Stimulated activated CD8-positive, alpha-beta memory T cell treated with anti-CD3 and anti-CD28 coated beads, Interleukin-15, amount 100 ng/mL, for 1 hour (primary cell): ENCODE measurements at places on chromosomes 2 and 18.

DNA sequence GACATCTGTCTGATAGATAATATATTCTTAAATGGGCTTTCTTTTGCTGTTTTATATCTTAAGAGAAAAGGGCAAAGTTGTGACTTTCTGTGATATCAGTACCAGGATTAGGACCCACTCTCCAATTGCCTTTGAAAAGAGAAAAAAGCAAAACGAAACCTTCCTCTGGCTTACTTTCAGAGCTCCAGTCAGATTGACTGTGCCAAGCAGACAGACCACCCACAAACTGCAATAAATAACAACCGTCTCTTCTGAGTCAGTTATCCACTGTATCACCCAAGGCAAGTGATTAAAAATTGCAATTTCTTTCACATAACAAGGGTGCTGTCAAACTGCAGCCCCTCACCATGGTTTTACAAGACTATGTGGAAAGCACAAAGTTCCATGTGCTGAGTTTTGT, 230.5 kb upstream of the SETBP1 start:
- DNase-seq = no peak

DNA sequence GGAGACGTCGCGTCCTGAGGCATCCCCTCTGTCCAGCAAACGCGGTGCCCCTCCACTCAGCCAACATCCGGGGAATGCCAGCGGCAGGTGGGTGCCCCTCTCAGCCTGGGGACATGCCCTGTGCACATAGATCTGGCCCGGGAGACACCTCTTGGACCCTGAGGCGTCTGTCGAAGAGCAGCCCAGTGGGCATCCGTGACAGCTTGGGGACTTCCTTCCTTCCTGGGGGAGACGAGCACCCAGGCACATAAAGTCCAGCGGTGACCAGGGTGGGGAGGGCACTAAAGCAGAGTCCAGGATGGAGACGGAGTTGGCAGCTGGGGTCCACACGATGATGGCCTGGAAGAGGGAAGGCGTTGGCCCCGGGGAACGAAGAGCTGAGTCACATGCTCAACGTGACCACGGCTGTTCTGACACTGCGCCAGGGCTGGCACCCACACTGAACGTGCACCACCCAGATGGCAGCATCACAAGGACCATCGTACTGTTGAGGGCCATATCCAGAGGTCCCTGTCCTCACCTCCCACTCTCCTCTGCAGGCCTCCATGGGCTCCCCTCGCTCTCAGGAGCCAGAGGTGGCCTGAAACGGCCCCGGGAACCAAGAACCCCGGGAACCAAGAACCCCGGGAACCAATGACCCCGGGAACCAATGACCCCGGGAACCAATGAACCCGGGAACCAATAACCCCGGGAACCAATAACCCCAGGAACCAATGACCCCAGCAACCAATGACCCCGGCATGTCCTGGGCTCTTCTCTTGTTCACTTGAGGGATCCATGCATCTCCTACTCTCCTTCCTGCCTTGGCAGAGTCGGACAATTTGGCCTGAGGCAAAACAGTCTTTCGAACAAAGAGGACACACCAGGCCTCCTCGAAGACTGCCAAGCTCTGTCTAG, 22.6 kb downstream of the HDAC4 start:
- DNase-seq = no peak

DNA sequence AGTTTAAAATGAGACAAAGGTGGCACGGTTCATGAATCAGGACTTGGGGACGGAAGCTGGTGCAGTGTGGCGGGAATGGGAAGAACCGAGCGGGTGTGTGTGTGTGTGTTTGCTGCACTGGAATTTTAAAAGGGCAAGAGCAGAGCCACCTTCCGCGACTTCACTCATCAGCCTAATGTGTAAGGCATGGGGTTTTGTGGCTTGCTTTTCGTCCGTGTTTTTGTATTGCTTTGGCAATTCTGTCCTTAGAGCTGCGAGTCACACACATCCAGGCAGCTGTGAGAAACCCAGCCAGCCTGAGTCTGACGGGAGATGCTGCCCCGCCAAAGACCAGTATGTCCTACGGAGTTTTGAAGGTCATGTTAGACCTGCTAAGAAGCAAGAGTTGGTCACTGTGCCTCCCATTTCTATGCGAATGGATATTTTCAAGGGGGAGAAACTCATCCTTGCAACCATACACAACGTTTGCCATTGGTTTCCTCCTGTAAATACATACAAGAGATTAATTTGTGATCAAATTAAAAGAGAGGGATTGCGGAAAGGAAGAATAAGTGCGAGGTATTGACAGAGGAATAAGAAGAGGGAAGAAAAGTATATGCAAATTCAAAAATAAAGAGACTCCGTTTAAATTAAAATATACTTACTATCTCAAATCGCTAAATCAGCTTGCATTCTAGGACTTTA, 665 bp upstream of the CACNB4 start:
- DNase-seq = no peak

DNA sequence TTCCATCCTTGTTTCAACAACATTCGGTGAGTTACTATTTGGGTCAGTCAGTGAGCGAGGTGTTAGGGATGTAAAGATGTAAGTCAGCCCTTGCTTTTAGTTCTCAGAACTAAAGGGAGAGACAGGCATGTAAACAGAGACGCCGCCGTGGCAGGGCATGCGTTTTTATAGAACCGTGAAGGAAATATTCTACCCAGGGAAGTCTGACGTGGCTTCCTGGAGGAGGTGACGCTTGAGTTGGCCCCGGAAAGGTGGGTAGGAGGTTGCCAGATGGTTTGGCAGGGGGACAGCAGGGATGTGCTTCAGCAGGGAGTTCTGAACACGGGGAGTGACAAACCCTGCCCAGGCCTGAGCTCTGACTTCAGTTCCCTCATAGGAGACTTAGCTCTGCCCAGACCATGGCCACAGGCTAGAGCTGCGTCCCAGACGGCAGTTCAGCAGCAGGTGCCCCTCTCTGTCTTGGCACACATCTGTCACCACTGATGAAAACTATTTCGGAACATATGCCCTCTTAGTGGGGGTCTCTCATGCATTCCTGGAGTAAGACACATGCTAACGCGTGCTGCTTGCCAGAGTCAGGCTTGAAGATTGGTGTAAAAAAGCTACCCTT, 23.4 kb upstream of the RPL31 start:
- no peak for DNase-seq

- no peak for DNase-seq
These were observed 36.4 kb upstream of the GLI2 start for GRCh38 chr2:120699292-120699691.

DNA sequence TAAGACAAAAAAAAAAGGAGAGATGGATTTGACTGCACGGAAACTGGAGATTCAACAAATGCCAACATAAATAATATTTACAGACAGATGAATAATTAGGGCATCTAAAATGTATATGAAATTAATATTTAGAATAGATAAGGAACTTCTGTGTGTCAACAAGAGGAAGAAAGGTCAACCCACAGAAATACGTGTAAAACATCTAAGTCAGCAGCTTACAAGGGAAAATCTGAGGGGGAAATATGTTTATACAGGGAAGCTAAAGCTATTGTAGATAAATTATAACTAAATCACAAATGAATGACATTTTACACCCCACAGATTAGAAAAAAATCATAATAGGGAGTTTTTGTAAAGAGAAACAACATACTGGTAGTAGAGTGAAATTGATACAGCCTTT, 159.9 kb downstream of the PIEZO2 start:
- no peak for DNase-seq

- no peak for DNase-seq
These were observed 87.7 kb upstream of the DDX18 start for GRCh38 chr2:117726747-117727146.

DNA sequence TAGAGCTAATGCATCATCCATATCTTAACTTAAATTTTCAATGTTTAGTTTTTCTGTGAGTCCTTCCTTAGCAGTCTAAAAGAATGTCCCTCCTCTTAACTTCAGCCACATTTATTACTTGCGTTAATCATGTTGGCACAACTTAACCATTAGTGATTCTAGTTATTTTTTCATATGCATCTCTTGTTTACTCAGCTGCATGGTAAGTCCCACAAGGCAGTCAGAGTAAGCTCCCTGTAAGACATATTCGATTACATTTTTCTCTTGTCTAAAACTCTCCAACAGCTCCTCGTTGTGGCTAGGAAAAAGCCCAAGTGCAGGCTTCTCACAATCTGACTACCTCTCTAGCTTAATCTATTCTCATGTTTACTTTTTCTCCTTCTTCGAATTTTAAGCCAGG, 2045.3 kb upstream of the PIK3C3 start:
- DNase-seq = no peak

GRCh38 chr2:11444737-11445136, 21.2 kb downstream of the E2F6 start:
- no peak for DNase-seq

DNA sequence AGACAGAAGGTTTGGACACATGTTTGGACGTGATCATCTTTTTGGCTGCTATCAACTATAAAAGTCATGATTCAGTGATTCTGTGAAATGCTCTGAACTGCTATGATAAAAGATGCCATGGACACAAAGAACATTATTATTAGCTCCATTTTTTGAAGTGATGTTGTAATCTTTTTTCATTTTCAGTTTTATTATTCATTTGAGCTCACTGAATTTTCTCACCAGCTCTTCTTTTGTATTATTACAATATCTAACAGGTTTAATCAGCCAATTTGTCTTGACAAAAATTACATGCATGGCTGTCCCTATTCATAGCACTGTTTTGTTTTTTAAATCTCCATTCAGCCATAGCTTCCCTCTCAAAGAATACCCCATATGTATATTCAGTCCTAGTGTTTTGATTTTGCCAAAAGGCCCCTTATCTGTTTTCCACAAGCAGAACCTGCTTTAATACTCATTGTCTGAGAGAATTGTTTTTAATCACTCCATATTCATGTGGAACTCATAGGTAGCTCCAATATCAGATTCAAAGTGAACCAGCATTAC, 314.0 kb upstream of the FAM98A start:
- no peak for DNase-seq

- DNase-seq = no peak
These were observed 370.2 kb upstream of the LYPD1 start for GRCh38 chr2:133040170-133040569.

- no peak for DNase-seq
These were observed 86.6 kb downstream of the SS18 start for GRCh38 chr18:26003817-26004216.

GRCh38 chr2:203280428-203281064, 41.7 kb downstream of the CYP20A1 start:
- no peak for DNase-seq

- DNase-seq = no peak
These were observed 75.2 kb downstream of the ASXL3 start for GRCh38 chr18:33653231-33653630.

- DNase-seq = no peak
These were observed 89.0 kb downstream of the AOX1 start for GRCh38 chr2:200674837-200675236.

- no peak for DNase-seq
These were observed 53.3 kb upstream of the ACAA2 start for GRCh38 chr18:49866680-49867079.

- no peak for DNase-seq
These were observed 1030.1 kb upstream of the POU3F3 start for GRCh38 chr2:103823847-103824246.

GRCh38 chr2:31131871-31132270, 6.4 kb downstream of the GALNT14 start:
- no peak for DNase-seq

GRCh38 chr2:174025271-174026121, 60.3 kb upstream of the SP3 start:
- DNase-seq = no peak

DNA sequence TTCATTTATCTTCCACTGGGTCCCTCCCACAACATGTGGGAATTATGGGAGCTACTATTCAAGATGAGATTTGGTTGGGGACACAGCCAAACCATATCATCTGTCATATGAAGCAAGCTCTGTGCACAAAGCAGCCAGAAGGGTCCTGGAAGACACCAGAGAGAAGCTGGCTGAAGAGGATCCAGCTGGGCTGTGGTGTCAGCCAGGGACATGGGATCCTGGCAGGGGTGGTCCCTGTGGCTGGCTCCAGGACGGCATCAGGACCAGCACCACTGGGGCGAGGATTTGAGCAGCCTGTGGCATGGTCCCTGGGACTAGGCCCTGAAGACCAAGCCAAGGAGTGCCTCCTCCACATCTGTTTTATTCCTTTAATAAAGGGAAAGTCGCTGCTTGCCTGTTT, 84.8 kb upstream of the HDAC4 start:
- DNase-seq = no peak

- DNase-seq = no peak
These were observed 25.3 kb downstream of the GPR55 start for GRCh38 chr2:230899786-230900185.

- DNase-seq = no peak
These were observed 24.8 kb downstream of the LPIN2 start for GRCh38 chr18:2987876-2988790.

DNA sequence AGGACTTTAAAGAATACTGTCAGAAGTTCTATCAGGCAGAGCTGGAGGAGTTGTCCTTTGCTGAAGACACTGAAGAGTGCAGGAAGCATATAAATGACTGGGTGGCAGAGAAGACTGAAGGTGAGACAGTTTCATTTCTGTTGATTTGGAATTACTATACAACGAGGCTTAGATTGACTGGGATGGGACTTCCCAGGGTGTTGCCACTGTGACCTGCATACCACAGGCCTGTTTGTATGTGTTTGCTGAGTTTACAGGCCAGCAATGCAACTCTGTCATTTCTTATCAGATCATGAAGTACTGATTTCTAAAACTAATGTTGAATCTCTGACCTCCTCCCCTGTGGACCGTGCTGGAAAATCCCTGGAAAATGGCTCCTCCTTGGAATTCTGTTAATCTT, 11.8 kb downstream of the SERPINB8 start:
- DNase-seq = no peak

DNA sequence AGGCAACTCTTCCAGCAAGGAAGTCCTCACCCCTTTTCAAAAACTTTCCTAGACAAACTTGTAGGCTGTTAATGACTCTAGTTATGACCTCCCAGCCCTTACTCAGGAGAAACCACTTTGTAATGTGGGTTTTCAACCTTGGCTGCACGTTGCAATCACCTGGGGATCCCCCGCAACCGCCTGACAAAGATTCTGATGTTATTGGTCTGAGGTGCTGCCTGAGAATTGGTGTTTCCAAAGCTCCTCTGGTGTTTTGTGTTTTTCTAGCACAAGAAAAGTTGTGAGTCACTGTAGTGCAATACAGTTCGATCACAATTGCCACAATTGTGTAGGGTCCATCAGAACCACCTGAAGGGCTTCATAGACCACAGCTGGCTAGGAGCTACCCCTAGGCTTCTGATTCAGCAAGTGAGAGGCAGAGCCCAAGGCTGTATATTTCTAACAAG, 121.6 kb downstream of the SP100 start:
- DNase-seq = no peak

GRCh38 chr2:235600926-235601325, 107.1 kb downstream of the AGAP1 start:
- no peak for DNase-seq

DNA sequence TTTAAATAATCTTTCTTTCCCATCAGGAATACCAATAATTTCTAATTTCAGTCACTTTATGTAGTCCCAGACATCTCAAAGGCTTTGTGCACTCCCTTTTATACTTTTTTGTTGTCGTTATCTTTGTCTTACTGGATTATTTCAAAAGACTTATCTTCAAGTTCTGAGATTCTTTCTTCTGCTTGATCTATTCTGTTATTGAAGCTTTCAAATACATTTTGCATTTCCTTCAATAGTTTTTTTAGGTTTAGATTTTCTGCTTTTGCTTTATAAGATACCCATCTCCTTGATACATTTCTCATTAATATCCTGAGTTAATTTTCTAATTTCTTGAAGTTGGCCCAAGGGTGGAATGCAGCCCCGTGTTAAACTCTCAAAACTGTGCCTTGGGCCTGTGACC, 432.4 kb downstream of the RIT2 start:
- DNase-seq = no peak
